ENCODE measurements at places on chromosomes 1 and 21.

GRCh38 chr1:218475275-218475674, 130.1 kb downstream of the TGFB2 start:
- no peak for DNase-seq

GRCh38 chr1:3312898-3313575, 141.4 kb upstream of the ARHGEF16 start:
- DNase-seq, result peak; percentile 20

GRCh38 chr1:9035226-9035625, 9.0 kb upstream of the SLC2A7 start:
- DNase-seq, result no peak

DNA sequence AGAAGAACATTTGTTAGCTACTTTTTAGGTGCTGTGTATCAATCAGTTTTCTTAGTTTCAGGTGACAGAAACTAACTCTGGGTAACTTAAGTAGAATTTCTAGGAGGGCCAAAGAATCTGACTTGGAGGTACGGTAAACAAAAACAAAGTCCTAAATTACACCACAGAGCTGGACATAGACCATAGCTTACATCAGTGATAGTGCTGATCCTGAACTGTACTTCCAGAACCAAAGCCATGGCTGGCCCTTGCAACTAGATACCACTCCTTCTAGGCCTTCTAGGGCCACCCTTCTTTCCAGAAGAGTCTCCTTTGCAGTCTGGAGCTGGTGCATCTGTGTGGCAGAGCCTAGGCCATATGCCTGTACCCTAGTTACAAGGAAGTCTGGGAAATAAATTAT, 94.5 kb downstream of the OLFML2B start:
- no peak for DNase-seq

DNA sequence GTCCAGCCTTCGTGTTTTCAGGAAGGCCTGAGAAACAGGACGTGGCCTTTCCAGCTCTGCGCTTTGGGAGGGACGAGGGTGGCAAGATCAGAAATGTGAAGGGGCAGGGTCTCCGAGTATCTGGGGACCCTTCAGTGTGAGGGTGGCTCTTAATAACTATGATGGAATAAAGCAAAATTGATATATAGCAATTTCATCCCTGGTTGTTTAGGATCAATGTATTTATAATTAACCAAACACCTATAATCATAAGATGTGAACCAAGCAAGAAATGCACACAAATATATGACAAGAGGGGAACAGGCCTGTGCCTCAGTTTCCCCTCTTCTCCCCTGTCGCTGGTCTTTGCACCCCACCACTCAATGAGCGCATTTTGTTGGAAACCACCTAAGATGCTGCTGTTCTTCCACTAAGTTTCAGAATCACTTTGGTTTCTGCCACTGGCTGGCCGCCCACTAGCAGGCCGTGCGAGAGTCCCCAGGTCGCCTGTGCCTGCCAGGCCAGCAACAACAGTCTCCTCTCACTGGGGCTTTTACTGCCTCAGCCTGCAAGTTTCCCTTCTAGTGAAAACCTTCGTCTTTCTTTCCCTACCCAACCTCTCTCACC, 36.6 kb downstream of the UBASH3A start:
- DNase-seq, result no peak

GRCh38 chr1:115908565-115909274, 67.6 kb upstream of the SLC22A15 start:
- DNase-seq, result no peak

GRCh38 chr1:168617974-168618750, 41.8 kb downstream of the XCL1 start:
- no peak for DNase-seq

DNA sequence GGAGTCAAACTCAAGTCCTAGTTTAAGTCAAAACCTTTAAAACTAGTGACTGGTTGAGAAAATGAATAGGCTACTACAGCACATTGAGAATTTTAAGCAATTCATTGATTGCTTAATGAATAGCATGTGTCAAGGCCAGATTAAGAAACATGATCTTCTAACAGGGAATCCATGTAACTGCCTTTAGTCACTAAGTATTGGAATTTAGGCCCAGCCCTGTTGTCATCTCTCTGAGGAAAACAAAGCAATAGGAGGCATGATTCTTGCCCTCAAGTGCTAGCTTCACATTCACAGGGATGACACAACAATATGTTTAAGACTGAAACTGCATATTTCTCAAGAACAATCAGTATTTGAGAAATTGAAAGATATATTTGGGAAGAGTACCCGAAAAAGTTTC, 70.0 kb upstream of the PTGS2 start:
- DNase-seq, result no peak

DNA sequence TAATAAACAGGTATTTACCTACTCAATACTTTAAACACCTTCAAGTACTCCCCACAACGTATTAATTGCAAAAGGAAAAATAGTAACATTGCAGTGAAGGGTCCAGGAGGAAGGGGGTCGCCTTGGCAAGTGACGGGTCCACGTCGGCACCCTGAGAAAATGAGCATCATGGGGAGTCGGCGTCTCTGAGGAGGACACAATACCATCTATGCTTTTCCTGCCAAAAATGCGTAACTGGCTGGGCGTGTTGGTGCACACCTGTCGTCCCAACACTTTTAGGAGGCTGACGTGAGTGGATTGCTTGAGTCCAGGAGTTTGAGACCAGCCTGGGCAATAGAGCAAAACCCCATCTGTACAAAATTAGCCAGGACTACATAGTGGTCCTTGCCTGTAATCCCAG, 7.3 kb downstream of the FTCD start:
- DNase-seq, result no peak

GRCh38 chr1:160109686-160110085, 5.9 kb upstream of the ATP1A2 start:
- DNase-seq, result no peak

GRCh38 chr1:1345860-1346500, 3.2 kb downstream of the DVL1 start:
- DNase-seq, result no peak

DNA sequence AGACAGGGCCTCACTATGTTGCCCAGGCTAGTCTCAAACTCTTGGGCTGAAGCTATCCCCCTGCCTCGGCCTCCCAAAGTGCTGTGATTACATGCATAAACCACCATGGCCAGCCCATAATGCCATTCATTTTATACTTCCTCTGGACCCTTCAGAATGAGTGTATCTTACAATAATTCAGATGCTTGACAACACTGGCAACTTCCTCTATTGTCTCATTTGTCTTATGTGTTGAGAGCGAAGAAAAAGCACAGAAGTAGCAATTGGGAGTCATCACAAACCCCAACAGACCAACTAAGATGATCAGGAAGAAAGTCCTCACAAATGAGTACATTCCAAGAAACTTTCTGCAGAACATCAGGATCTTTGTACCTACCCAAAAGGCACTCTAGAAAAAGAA, 191.9 kb downstream of the RERE start:
- DNase-seq, result no peak

DNA sequence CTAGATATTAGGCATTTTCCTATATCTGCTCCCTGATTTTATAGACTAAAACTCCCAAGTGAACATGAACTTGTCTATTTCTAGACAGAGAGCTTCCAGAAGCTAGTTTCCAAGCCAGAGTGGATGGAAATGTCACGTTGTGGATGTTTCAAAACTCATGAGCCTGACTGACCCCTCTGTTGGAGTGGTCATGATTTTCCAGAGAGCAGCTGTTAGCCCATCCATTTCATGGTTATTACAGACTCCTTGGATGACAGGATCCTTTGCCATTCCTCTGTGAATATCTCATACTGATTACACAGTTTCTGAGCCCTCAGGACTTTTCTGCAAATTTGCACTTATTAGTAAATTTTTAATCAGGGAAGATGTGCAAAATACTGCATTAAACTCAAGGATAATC, 76.8 kb upstream of the ATF3 start:
- DNase-seq, result no peak

- peak; percentile 10 for DNase-seq
Observed at GRCh38 chr1:95116580-95117206, 462 bp upstream of the TLCD4 start.

- DNase-seq, result no peak
Observed at GRCh38 chr21:32249511-32250280, 29.2 kb downstream of the MIS18A start.

DNA sequence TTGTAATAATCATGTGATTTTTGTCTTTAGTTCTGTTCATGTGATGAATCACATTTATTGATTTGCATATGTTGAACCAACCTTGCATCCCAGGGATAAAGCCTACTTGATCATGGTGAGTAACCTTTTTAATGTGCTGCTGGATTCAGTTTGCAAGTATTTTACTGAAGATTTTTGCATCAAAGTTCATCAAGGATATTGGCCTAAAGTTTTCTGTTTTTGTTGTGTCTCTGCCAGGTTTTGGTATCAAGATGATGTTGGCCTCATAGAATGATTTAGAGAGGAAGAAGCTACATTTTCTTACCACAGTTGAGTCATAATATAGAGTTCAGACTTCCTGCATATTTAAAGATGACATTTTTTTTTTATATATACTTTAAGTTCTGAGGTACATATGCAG, 455.9 kb downstream of the PLPP3 start:
- DNase-seq, result no peak

GRCh38 chr1:51736702-51737101, 119.8 kb downstream of the OSBPL9 start:
- no peak for DNase-seq

- DNase-seq, result no peak
Observed at GRCh38 chr1:63547621-63548294, 24.4 kb downstream of the EFCAB7 start.

DNA sequence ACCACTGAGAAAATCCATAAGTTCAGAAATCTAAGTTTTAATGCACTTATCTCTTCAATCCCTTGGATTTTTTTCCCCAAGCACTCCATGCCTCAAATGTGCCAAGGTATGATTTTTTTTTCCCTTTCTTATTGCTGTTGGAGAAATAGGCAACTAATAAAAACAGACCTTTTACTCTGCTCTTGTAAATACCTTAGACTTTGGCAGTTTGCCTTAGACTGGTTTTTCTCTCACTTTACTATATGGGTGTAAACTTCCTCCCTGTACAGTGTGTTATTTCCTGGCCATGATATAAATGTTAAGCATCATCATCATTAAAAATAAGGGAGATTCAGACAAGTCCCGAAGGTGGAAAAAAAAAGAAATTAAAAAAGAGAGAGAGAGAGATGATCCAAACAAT, 65.7 kb downstream of the LRRC8C start:
- DNase-seq, result no peak

- DNase-seq, result no peak
Observed at GRCh38 chr1:162704673-162705424, 72.6 kb downstream of the DDR2 start.

DNA sequence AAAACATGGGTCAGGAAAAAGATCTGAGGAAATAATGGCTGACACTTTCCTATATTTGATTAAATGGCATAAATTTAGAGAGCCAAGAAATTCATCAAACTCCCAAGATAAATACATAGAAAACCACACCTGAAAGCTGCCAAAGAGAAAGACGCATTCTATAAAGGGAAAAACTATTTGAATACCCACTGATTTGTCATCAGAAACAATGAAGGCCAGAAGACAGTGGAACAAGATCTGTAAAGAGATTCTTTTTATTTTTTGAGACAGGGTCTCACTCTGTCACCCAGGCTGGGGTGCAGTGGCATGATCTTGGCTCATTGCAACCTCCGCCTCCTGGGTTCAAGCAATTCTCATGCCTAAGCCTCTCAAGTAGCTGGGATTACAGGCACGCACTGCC, 17.4 kb downstream of the SDE2 start:
- DNase-seq, result no peak

GRCh38 chr1:34761776-34762307, 2.3 kb downstream of the GJB4 start:
- no peak for DNase-seq

DNA sequence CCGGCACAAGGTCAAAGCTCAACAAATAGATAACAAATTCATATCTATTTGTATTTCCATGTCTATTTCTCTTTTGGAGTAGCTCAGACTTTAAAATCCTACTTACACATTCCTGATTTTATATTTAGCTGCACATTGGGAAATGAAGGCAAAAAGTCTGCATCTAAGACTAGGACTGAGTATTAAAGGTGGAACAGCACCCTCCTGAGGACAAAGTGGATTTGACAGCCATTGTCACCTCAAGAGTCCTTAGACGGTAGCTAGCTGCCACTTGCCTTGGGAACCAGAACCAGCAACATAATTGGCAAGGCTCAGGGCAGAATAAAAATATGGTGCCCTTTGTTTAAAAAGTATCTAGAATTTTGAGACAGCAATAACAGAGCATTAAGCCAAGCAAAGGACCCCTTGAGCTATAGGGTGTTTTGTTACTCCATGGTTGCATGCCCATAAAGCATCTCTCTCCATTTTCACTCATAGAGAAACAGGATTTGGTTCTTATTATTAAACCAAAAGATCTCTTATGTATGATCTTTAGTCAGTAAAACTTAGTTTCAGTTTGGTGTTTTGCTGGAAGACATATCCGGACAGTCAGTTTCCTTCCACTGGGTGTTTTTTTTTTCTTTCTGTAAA, 30.0 kb upstream of the SGIP1 start:
- no peak for DNase-seq

DNA sequence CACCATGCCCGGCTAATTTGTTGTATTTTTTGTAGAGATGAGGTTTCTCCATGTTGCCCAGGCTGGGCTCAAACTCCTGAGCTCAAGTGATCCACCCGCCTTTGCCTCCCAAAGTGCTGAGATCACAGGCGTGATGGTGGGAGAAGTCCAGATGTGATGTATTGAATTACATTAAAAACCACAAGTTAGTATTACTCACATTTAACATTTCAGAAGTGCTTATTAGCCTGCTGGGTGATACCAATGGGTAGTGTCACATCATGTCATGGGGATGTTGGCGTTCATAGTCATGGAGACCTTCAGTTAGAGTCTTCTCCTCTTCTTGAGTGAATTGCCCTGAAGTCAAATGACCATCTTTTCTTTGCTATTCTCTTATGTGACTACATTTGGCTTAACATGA, 63.6 kb upstream of the VAMP3 start:
- no peak for DNase-seq

DNA sequence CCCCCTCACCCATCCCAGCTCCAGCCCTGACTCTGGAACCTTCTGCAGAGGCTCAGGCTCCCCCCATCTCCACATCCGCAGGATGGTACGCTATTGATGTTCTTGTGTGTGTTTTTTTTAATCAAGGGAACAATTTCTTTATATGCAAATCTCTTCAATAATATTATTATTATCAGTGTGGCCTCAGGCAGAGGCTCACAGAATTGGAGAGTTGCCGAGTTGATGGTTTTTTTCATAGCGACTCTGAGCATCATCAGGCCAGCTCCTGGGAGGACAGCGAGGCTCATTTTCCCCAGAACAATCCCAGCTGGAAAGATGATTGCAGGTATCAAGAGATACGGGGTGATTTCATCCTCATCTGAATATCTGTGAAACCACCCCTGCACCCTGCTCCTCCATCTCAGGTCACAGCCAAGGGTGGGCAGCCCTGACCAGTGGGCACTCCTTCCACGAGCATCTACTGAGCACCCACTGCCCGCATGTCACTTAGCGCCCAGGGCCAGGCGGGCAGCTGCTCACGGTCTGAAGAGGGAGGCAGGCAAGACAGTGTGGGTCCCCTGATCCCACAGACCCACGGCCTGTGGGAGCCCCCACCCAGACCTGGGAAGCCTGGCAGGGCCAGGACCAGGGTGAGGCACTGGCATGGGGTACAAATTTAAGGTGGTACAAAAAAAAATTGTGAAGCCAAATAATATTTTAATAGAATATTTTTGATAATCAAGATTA, 245.6 kb upstream of the VAMP3 start:
- DNase-seq, result no peak
